ENCODE measurements at places on chromosomes 12 and 14.

DNA sequence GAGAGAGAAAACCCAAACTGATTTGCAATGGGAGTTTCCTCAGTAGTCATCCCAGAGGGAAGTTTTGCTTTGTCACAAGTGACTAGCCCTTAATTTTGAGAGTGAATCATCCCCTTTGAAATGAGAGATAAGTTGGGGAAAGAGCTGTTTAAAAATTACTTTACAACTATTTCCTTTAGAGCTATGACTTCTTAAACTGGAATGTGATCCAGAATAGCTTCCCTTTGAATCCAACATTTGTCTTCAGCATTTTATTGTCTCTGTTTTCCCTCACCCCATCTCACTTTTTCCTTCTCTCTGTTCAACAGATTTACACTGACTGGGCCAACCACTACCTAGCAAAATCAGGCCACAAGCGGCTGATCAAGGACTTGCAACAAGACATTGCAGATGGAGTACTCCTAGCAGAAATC lies 109.3 kb downstream of the NAV3 start:
- no peak overlapping the region for H3K4me3 ChIP-seq
- peaks cover 3% of the 10 kb centered on the region for H3K4me1 ChIP-seq
- H3K36me3 ChIP-seq = no peaks in the 10 kb centered on the region
- no peaks in the 10 kb centered on the region for H3K27me3 ChIP-seq

DNA sequence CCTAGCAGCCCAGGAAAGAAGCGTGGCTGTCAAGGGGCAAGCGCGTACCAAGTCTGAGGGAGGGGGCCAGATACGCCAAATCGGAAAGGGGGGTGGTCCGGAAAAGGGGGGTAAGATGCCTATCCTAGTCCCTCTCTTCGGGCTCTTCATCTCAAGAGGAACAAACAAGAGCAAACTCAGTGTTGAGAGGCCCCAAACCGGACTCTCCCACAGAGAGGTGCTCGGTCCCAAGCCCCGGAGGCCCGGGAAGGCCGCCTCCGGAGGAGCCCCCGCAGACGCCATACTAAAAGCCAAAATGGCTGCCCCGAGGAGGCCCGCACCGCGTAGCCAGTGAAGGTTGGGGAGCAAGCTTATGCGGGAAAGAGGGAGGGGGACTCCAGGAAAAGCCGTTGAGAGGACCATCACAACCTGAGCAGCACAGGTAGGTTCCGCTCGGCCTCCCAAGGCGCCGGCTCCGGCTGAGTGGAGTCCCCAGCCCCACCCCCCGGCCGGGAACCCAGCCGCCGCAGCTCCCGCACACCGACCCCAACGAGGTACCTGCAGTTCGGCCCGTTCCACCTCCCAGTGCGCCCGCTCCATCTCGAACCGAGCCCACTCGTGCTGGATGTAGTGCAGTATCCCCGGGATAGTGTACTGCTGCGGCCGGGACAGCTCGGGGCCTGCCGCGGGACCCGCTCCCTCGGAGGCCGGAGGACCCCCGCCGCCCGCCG lies at the start of gene AP4S1:
TSS of gene AP4S1 (plus strand) at position 283 of the 710 bp plus-strand sequence. CDS start 40,548 bp downstream, outside the sequence.
- no peaks in the 10 kb centered on the region for H3K27me3 ChIP-seq
- peaks cover 40% of the 10 kb centered on the region for H3K4me1 ChIP-seq
- peak within 1 kb of the TSS; percentile 99 for H3K4me3 ChIP-seq
- H3K36me3 ChIP-seq = no peaks in the 10 kb centered on the region
- H3K27ac ChIP-seq = peak within 1 kb of the TSS; percentile 100

- no peak for DNase-seq
- H3K36me3 ChIP-seq = peaks cover 7% of the 10 kb centered on the region
Observed at GRCh38 chr14:77681196-77682157, 26.3 kb downstream of the ALKBH1 start.

GRCh38 chr12:3463921-3464320 lies 27.1 kb upstream of the PRMT8 start:
- no peak for DNase-seq
- no peaks in the 10 kb centered on the region for H3K36me3 ChIP-seq
- no peak overlapping the region for H3K27ac ChIP-seq
- H3K4me1 ChIP-seq = no peaks in the 10 kb centered on the region

DNA sequence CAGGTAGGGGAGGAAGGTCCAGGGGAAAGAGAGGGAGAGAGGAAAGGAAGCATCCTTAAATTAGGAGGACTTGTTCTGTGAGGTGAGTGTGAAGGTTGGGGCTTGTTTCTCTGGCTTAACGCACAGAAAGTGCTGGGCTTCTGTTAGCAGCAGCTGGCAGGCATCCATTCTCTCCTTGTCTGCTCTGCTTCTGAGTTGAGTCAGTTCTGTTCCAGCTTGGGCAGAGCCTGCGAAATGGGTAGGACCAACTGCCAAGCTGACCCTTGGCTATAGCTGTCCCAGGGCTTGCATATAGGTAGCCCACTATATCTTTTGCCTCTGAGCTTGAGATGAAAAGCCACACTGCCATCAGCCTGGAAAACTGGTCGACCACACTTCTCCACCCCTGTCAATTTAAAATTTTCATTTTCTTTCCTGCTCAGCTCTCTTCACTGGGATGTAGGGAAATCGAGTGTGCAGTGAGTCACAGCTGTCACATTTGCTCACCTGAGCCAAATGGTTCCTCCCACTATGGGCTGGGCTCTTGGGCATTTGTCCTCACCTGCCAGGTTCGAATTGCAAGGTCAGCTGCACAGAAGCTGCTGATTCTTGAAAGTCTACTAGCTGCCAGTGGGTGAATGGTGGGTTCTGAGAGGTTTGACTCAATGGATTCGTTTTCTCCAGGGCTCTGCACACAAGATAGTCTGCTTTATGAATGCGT lies 256.4 kb upstream of the PWP1 start:
- no peaks in the 10 kb centered on the region for H3K36me3 ChIP-seq
- no peak overlapping the region for H3K4me3 ChIP-seq
- no peaks in the 10 kb centered on the region for H3K27me3 ChIP-seq
- no peak for DNase-seq
- H3K27ac ChIP-seq = no peak overlapping the region
- no peaks in the 10 kb centered on the region for H3K4me1 ChIP-seq

DNA sequence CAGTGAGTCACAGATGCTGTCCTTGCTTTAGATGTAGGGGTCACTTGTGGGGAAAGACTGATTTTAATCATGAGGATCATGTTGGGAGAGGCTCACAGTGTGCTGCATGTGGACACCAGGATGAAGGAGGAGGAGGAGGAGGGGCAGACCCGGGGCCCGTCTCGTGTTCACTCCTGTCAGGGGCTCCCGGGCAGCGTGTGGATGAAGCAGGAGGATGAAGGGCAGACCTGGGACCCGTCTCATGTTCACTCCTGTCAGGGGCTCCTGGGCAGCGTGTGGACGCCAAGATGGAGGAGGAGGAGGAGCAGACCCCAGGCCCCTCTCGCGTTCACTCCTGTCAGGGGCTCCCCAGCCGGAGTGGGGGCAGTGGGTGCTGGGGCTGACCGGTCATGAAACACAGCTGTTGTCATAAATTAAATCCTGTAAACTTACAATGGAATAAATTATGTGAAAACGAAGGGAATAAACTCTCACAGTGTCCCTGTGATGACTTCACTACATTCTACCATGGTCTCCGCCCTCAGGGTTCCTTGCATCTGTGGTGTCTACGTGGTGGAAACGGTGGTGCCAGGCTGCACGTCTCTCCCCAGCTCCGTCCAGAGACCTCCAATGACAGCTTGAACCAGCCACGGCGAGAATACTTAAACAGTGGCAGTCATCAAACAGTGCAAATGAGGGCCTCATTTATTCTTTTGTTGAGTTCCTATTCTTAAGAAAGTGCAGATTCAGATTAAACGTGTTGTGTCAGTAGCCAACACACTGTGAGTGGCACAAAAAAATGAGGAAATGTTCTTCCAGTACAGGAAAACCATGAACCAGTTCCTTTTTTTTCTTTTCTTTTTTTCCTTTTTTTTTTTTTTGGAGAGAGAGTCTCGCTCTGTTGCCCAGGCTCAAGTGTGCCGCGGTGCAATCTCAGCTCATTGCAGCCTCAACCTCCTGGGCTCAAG lies 37.7 kb upstream of the SFSWAP start:
- no peak overlapping the region for H3K27ac ChIP-seq
- H3K27me3 ChIP-seq = no peaks in the 10 kb centered on the region
- H3K36me3 ChIP-seq = no peaks in the 10 kb centered on the region
- DNase-seq = no peak
- no peak overlapping the region for H3K4me3 ChIP-seq

DNA sequence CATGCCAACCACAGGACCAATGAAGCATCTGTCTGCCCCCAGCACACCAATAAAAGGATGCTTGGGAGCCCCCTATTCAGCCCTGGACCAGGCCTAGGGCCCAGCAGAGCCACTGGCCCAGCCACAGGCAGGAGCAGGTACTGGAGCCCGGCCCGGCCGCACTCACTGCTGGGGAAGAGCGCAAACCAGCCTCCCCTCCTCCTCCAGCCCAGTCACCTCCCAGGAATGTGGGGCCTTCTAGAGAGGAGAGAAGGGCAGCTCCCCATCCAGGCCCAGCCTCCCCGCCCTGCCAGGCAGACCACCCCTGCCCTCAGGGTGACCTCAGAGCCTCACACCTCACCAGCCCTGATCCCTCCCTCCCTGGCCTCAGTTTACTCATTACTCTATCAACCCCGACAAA lies 56.2 kb downstream of the CCNK start:
- no peaks in the 10 kb centered on the region for H3K27me3 ChIP-seq
- no peak overlapping the region for H3K27ac ChIP-seq
- no peaks in the 10 kb centered on the region for H3K4me1 ChIP-seq
- H3K4me3 ChIP-seq = no peak overlapping the region

DNA sequence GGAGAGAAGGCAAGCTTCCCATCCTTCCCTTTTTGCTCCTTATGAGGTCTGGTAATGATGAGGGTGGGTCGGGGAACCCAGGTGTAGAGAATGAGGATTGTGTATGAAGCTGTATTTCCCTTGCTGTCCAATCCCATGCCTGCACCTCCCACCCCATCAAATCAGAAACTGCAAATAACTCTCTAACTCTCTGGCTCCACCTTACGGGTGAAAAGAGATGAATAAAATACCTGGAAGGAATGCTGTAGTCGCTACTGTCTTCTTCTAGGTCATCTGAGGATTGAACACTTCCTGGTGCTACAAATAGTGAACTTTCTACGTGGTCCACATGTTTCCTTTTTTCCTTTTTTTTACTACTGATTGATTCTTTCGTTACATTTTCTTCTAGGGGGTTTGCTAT lies 38.9 kb upstream of the DICER1 start:
- no peaks in the 10 kb centered on the region for H3K27me3 ChIP-seq
- no peak overlapping the region for H3K27ac ChIP-seq
- no peaks in the 10 kb centered on the region for H3K4me1 ChIP-seq
- no peaks in the 10 kb centered on the region for H3K36me3 ChIP-seq
- no peak overlapping the region for H3K4me3 ChIP-seq
- no peak for DNase-seq

GRCh38 chr14:54688229-54688628 lies 121.3 kb downstream of the SAMD4A start:
- no peaks in the 10 kb centered on the region for H3K36me3 ChIP-seq
- no peak for DNase-seq
- H3K4me3 ChIP-seq = no peak overlapping the region
- no peaks in the 10 kb centered on the region for H3K27me3 ChIP-seq

DNA sequence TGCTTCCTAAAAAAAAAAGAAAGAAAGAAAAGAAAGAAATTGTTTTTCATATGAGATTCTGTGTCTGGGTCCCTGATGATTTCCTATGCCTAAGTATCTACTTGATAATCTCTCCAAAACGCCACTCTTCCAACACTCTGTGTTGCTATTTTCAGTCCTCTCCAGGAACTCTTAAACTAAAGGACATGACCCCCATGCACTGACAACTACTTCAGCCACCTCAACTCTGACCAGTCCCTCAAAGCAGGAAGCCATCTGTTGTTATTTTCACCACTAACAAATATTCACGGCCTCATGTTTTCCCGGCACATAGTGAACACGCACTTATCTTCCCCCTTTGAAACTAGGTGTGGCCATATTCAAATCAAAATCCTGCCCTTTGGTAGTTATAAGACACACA lies 259.3 kb downstream of the PPFIA2 start:
- no peak overlapping the region for H3K4me3 ChIP-seq
- no peak overlapping the region for H3K27ac ChIP-seq
- DNase-seq = no peak

GRCh38 chr12:10069099-10069498 lies 29.7 kb downstream of the CLEC1A start:
- no peaks in the 10 kb centered on the region for H3K4me1 ChIP-seq
- H3K36me3 ChIP-seq = no peaks in the 10 kb centered on the region
- peak overlapping the region; percentile 12 for H3K27ac ChIP-seq
- no peak for DNase-seq
- H3K27me3 ChIP-seq = no peaks in the 10 kb centered on the region

DNA sequence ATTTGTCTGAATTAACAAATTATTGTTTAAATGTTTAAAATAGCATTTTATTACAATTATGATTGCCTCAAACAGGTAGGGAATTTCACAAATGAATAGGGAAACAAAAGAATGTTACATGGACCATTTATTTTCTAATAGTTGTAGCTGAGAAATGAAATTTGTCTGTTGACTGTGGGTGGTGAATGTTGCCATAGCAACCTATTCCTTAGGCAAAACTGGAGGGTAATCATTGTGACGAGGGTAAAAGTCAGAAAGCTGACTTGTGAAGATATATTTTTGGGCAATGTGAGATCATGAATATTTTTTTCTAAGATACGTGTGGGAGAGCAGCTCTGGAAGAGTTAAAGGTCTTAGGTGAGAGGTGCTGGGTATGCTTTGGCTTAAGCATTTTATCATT lies 24.2 kb upstream of the CLEC14A start:
- H3K27ac ChIP-seq = no peak overlapping the region
- no peaks in the 10 kb centered on the region for H3K27me3 ChIP-seq
- H3K4me1 ChIP-seq = no peaks in the 10 kb centered on the region
- no peak for DNase-seq

GRCh38 chr14:85468816-85469215 lies 61.1 kb upstream of the FLRT2 start:
- DNase-seq = no peak
- H3K36me3 ChIP-seq = no peaks in the 10 kb centered on the region
- H3K27me3 ChIP-seq = no peaks in the 10 kb centered on the region
- H3K4me3 ChIP-seq = no peak overlapping the region
- peaks cover 8% of the 10 kb centered on the region for H3K4me1 ChIP-seq
- no peak overlapping the region for H3K27ac ChIP-seq

- no peaks in the 10 kb centered on the region for H3K36me3 ChIP-seq
- DNase-seq = no peak
- no peak overlapping the region for H3K4me3 ChIP-seq
- no peaks in the 10 kb centered on the region for H3K4me1 ChIP-seq
Observed at GRCh38 chr12:111068290-111068689, 147.9 kb upstream of the MYL2 start.

DNA sequence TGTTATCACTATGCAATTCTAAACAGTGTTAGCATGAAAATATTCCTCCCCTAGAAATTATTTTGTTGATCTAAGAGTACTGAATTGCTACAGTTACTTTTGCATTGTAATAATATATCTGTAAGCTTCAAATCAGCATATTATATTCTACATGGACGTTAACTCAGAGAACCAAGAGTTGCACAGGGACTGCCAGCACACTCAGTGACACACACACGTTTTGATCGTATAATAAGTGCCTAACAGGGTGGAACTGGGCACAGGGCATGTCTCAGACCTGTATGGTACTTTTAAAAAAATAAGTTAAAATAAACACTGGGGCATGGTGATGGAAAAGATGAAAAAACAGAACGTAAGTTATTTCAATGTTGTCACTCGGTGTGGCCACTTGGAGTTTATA lies 451.6 kb downstream of the RGS6 start:
- no peaks in the 10 kb centered on the region for H3K4me1 ChIP-seq
- H3K36me3 ChIP-seq = no peaks in the 10 kb centered on the region
- no peak for DNase-seq
